ENCODE measurements at places on chromosomes 1 and 21.

GRCh38 chr1:8077120-8077573, 51.0 kb upstream of the ERRFI1 start:
- peak; percentile 43 for DNase-seq

- peak; percentile 54 for DNase-seq
These were observed 132.6 kb downstream of the ETS2 start for GRCh38 chr21:38938343-38938742.

DNA sequence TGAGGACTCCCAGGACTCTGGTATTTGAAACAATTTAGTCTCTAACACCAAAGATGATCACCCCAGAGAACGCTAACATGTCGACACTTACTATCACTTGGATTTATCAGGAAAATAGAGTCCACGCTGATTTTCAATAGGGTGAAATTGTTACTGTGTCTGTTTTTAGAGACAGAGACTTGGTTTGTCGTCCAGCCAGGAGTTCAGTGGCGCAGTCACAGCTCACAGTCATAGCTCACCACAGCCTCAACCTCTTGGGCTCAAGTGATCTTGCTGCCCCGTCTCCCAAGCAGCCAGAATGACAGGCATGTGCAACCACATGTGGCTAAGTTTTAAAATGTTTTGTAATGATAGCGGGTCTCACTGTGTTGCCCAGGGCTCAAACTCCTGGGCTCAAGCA, 5.3 kb downstream of the SSU72 start:
- no peak for DNase-seq

DNA sequence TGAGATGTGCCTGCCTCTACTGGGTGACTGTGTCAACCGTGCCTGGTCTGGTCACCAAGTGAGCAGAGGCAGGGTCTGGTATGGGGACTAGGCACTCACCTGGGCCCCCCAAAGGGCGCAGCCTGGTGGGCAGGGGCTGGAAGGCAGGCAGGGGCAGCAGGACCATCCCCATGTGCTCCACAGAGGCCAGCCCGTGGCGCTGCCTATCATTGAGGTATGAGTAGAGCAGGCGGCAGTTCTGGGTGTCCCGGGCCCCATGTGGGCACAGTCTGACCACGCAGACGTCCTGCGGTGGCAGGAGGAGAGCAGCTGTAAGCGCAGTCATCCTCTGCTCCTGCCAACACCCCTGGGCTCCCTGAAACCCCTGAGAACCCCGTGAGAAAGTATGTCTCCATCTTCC, 23.7 kb downstream of the SPOCD1 start:
- no peak for DNase-seq

GRCh38 chr1:65965112-65965996, 172.7 kb downstream of the PDE4B start:
- no peak for DNase-seq

GRCh38 chr1:234149217-234149616, 224.0 kb upstream of the COA6 start:
- no peak for DNase-seq

DNA sequence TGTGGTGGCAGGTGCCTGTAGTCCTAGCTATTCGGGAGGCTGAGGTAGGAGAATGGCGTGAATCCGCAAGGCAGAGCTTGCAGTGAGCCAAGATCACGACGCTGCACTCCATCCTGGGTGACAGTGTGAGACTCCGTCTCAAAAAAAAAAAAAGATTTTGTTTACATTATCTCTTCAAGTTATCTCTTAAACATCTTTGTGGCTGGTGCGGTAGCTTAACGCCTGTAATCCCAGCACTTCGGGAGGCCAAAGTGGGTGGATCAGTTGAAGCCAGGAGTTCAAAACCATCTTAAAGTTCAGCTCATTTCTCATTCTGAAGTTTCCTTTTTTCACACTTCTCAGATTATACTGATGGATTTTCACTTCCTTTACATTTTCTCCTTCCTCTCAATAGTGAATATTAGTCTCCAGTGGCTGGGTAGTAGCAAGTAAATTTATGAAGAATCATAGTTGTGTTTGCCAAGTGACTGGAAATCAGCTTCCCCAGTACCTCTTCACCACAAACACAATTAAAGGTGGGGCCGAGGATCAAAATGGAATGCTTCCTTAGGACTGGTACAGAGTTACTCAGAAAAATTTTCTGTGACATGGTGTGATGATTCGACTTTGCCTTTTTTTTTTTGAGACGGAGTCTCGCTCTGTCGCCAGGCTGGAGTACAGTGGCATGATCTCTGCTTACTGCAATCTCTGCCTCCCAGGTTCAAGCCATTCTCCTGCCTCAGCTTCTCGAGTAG, 13.8 kb downstream of the PIP5K1A start:
- DNase-seq = no peak
